ENCODE measurements at places on chromosomes 12 and 14. TPM values are rescaled to one million over a fixed set of nuclear protein-coding genes. Genes with fewer than 3 reads are reported as not detected.

DNA sequence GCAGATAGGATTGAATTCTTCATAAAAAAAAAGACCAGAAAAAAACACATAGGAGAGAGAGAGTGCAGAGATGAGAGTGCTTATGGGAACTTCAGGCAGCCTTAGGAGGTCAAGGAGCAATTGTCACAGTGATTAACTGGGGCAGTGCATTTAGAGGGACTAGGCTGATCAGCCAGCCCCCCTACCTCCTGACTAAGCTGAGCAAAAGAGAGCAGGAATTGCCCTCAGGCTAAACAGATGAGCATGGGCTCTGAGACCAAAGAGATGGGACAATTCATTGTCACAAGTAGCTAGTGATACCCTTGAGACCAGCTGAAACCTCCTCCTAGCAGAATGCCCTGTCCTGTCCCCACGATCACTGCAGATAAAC, 124.0 kb downstream of the BTG1 start:
- H3K4me1 ChIP-seq = no peaks in the 10 kb centered on the region
- H3K27ac ChIP-seq = no peak overlapping the region
- no peak overlapping the region for H3K4me3 ChIP-seq
- no peaks in the 10 kb centered on the region for H3K27me3 ChIP-seq
- DNase-seq = no peak

GRCh38 chr12:40911676-40912075, 219.4 kb downstream of the CNTN1 start:
- no peaks in the 10 kb centered on the region for H3K27me3 ChIP-seq
- no peak for DNase-seq
- no peaks in the 10 kb centered on the region for H3K36me3 ChIP-seq
- no peaks in the 10 kb centered on the region for H3K4me1 ChIP-seq

GSC gene
- total RNA-seq = 2.3 TPM

GLS2 gene
- total RNA-seq = not detected

IFI27 gene
- not detected for total RNA-seq

DNA sequence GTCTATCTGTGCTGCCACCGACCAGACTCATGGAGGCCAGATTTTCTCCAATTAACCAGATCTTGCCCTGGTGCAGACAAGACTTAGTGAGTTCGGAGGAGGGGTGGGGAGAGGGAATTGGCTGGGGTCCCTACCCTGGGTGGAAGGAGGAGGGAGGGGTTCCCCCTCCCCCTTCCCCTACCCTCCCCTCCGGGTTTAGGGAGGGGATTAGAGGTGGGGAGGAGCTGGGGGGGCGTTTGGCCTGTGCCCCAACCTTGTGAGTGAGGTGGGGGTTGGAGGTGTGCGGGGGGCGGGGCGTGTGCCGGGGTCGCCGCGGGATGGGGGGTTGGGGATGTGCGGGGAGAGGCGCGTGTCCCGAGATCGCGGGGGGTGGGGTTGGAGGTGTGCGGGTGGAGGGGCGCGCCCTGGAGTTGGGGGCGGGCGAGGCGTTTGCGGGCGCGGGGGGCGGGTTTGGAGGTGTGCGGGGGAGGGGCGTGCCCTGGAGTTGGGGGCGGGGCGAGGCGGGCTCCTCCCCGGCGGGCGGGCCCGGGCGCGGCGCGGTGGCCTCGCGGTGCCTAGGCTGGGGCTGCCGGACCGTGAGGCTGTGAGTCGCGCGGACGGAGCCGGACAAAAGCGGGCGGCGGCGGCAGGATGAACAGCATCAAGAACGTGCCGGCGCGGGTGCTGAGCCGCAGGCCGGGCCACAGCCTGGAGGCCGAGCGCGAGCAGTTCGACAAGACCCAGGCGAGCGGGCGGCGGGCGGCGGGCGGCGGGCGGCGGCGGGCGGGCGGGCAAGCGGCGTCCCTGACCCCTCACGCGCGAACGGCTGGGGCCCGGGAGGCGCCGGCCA, at the start of gene HIP1R:
HIP1R (plus strand) TSS at position 537 of the 829 bp plus-strand sequence; CDS start at position 631, 94 bp downstream.
- DNase-seq = peak; percentile 61
- H3K27ac ChIP-seq = peak within 1 kb of the TSS; percentile 13
- peaks cover 19% of the 10 kb centered on the region for H3K4me1 ChIP-seq
- H3K27me3 ChIP-seq = no peaks in the 10 kb centered on the region
- no peaks in the 10 kb centered on the region for H3K36me3 ChIP-seq

FAM90A1 gene
- total RNA-seq = not detected

GPR132 gene
- not detected for total RNA-seq

AGAP2 gene
- under 0.01 TPM for total RNA-seq

KERA gene
- not detected for total RNA-seq

DNA sequence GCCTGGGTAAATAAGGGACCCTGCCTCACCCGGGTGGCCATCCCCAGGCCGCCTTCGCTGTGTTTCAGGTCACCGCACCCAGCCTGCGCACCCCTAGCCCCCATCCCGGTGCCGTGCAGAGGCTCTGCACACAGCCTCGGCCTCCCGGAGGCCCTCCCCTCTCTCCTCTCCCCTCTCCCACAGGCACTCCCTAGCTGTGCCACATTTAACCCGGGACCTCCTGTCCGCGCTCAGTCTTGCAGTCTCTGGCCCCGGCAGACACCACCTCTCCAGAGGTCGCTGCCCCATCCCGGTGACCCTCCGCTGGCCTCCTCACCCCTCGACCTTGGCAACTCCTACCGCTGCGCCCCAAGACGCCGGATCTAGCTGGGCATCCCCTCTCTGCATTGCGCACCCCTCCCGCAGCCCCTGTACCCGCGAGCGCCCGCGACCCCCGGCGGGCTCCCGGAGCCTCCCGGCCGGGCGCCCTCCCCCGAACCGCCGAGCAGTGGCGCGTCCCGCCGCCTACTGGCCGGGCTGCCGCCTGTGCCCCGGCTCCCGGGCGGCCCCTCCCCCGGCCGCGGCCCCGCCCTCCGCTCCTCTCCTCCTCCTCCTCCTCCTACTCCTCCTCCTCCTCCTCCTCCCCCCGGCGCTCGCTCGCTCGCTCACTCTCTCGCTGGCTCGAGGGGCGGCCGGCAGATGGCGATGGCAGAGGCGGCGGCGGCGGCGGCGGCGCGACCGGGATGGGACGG, 120.7 kb downstream of the AACS start:
- H3K27ac ChIP-seq = no peak within 1 kb of the TSS
- DNase-seq = peak; percentile 71
- no peaks in the 10 kb centered on the region for H3K36me3 ChIP-seq
- peak within 1 kb of the TSS; percentile 54 for H3K4me3 ChIP-seq
- H3K4me1 ChIP-seq = 0 out of 2 replicates have a peak, but pooled peaks cover 3% of the 10 kb centered on the region

DNA sequence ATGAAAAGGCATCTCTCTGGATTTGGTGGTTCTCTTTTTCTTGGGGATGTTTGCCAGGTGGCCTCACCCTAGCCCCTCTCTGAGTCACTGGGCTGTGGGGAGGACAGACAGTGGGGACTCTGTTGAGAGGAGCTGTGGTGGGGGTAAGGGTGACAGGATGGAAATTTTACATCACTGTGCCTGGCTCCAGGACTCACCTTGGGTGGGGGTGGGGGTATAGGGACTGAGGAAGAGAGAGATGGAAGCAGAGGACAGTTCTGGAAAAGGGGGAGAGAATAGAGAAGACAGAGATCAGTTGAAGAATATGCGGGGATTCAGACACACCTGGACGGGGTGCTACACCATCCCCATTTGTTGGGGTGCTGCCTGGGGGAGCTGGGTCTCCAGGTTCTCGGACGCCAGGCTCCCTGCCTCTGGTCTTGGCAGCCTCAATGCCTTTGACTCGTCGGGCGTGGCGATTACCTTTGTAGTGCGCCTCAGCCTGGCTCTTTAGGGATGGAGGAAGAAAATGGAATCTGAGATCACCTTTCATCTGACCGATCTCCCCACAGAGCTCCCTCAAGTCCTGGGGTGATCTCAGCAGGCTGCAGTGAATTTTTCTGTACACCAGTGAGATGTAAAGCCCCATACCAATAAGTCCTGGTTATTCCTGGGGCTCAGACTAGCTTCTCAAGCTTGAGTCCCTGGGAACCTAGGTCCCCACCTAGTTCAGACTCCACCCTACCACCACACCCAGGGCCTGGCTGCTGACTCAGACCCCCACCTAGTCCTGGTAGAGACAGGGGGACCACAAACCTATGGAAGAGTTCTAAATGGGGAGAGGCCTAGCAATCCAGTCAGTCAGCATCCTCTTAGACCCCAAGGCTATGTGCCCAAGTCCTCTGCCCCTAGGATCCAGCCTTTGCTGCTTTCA, 9.6 kb upstream of the GPR84 start:
- H3K4me3 ChIP-seq = no peak overlapping the region
- no peaks in the 10 kb centered on the region for H3K27me3 ChIP-seq
- H3K36me3 ChIP-seq = no peaks in the 10 kb centered on the region

DNA sequence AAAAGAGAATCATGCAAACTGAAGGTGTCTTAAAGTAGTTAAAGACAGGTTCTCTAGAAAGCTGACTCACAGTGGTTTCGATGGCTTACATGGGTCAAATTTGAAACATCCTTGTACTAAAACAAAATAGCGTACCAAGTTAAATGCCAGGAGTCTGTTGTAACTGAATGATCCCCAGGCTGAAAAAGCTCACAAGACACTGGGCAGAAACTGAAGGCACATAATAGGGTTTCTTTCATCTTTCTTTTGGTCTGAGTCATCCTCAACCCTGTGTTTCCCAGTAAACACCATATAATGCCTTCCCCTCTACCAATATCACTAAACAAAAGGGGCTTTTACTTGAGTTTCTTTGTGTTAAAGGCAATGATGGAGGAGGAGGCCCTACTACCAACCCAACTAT, 12.8 kb downstream of the ZFYVE1 start:
- H3K27me3 ChIP-seq = no peaks in the 10 kb centered on the region
- no peak overlapping the region for H3K4me3 ChIP-seq

SLC39A2 gene
- total RNA-seq = not detected

DNA sequence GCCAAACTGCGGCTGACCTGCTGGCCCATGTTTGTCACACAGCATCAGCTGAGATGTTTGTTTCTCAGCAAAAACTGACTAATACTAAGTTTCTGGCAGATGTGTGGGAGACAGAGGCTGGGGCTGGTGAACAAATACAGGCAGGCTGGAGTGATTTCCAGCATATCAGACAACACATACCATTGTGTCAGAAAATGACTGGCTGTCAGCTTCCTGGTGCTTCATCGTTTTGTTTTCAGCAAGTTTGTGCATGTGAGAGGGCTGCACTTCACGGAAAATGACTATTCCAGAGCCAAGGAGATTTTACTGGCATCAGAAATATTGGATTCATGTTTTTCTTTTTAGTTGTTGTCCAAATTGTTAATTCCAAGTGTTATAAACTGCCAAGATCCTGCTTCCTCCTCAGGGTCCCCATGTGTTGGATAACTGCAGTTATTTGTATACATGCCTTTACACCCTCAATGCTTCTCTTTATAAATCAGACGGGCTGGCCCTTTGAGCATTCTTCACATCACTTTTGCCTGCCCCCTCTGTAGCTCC, 145.7 kb downstream of the GALC start:
- H3K36me3 ChIP-seq = no peaks in the 10 kb centered on the region
- H3K4me3 ChIP-seq = no peak overlapping the region
- DNase-seq = no peak
- H3K4me1 ChIP-seq = no peaks in the 10 kb centered on the region
- H3K27me3 ChIP-seq = no peaks in the 10 kb centered on the region

- peak overlapping the region; percentile 84 for H3K4me3 ChIP-seq
- peak; percentile 83 for DNase-seq
- H3K27me3 ChIP-seq = no peaks in the 10 kb centered on the region
- H3K27ac ChIP-seq = peak overlapping the region; percentile 96
These were observed 3.1 kb downstream of the DDIT3 start for GRCh38 chr12:57517187-57517586.

DNA sequence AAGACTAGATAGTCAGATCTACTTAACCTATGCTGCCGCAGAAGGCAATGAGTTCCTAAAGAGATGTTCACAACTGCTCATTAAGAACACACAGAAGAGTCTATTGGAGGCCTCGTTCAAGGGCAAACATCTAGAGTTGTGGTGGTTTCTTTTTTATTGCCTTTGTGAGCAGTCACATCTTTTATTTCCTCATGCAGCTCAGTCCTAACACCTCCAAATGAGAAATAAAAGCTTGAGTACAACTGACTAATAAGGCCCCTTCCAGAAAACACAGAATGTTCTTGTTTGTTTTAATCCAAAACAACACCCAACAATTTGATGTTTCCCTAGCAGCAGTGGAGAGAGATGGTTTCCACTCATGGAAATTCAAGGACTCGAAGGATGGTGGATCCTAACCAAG, 123.5 kb upstream of the NOS1 start:
- no peaks in the 10 kb centered on the region for H3K27me3 ChIP-seq
- no peak overlapping the region for H3K27ac ChIP-seq
- H3K36me3 ChIP-seq = no peaks in the 10 kb centered on the region
- DNase-seq = no peak
- no peak overlapping the region for H3K4me3 ChIP-seq
- H3K4me1 ChIP-seq = peaks cover 10% of the 10 kb centered on the region

- H3K27me3 ChIP-seq = no peaks in the 10 kb centered on the region
- H3K27ac ChIP-seq = peak overlapping the region; percentile 95
- H3K4me3 ChIP-seq = no peak overlapping the region
- peaks cover 16% of the 10 kb centered on the region for H3K4me1 ChIP-seq
- peak; percentile 96 for DNase-seq
- H3K36me3 ChIP-seq = no peaks in the 10 kb centered on the region
These were observed 5.7 kb upstream of the ATG101 start for GRCh38 chr12:52063981-52064649.

GRCh38 chr12:116878567-116879508, 2.4 kb downstream of the HRK start:
- H3K27me3 ChIP-seq = peaks cover 81% of the 10 kb centered on the region
- no peak overlapping the region for H3K27ac ChIP-seq
- H3K36me3 ChIP-seq = no peaks in the 10 kb centered on the region
- DNase-seq = peak; percentile 26
- peak overlapping the region; percentile 58 for H3K4me3 ChIP-seq
- H3K4me1 ChIP-seq = 0 out of 2 replicates have a peak, but pooled peaks cover 3% of the 10 kb centered on the region

GRCh38 chr14:56562883-56563282, 16.7 kb upstream of the TMEM260 start:
- H3K4me1 ChIP-seq = no peaks in the 10 kb centered on the region
- H3K4me3 ChIP-seq = no peak overlapping the region
- no peak overlapping the region for H3K27ac ChIP-seq
- no peak for DNase-seq
- no peaks in the 10 kb centered on the region for H3K36me3 ChIP-seq

NABP2 gene
- 29.9 TPM for total RNA-seq

TEX52 gene
- total RNA-seq = not detected

GRCh38 chr12:108559007-108559655, 1.8 kb downstream of the SART3 start:
- no peak overlapping the region for H3K27ac ChIP-seq
- peaks cover 15% of the 10 kb centered on the region for H3K4me1 ChIP-seq
- H3K27me3 ChIP-seq = no peaks in the 10 kb centered on the region
- H3K4me3 ChIP-seq = peak overlapping the region; percentile 98
- H3K36me3 ChIP-seq = peaks cover under 1% of the 10 kb centered on the region

GRCh38 chr12:28025821-28026505, 53.4 kb upstream of the PTHLH start:
- H3K27ac ChIP-seq = peak overlapping the region; percentile 25
- H3K27me3 ChIP-seq = no peaks in the 10 kb centered on the region

DNA sequence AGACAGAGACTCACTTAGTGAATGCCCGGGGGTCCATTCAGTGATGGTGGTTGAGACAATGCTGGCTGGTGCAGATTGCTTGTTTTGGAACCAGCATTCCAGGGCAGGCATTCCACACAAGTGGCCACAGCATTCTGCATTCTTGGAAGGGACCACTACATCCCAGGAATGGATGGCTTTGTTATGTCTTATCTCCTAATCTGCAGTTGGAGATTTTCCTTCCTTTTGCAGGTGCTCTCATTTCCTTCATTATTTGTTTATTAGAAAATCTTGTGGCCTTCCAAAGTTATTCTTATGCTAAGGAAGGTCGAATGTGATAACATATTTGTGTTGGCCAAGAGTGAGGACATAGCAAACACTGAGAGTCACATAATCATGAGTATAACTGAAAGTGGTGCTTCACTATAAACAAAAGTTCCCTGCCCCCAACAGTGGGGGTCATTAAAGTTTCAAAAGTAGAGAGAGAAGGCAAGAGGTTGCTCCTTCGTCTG, 66.0 kb downstream of the BMP4 start:
- no peak overlapping the region for H3K4me3 ChIP-seq
- no peak for DNase-seq
- no peaks in the 10 kb centered on the region for H3K4me1 ChIP-seq
- no peaks in the 10 kb centered on the region for H3K36me3 ChIP-seq
- H3K27ac ChIP-seq = no peak overlapping the region
- H3K27me3 ChIP-seq = 0 out of 2 replicates have a peak, but pooled peaks cover 7% of the 10 kb centered on the region

SYT10 gene
- not detected for total RNA-seq
